WTC11 (cell line): ENCODE measurements at places on chromosomes 3 and 15. TPM values are rescaled to one million over a fixed set of nuclear protein-coding genes. Genes with fewer than 3 reads are reported as not detected.
A peak's percentile ranks its signal among the peaks of the same experiment; 100 is the strongest.

CDCP1 gene
- 13.4 to 14.6 TPM (median 13.5 TPM) in 3 replicates for total RNA-seq

GRCh38 chr15:92584105-92584504 is 71.5 kb downstream of the FAM174B start:
- no peak for DNase-seq

DNA sequence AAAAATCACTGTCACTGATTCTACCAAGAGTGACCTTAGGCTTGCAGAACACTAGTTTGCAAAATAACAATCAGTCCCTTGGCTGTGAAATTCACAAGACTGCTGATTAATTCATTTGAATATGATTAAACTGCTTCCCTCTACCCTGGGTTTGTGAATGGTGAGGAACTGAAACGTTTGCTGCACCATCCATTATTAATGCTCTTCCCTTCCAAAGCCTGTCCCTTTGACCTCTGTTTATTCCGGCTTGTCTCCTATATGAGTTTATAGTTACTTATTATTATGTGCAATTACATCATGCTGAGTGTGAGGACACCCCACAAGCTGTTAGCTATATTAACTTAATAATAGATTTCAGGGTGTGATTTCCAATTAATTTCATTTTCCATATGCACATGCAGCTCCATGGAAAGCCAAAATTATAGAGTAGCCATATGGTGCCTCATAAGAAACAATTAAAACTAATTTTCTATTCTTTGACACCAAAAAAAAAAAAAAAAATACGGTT is 96.5 kb downstream of the SUCLG2 start:
- DNase-seq: no peak

- no peak for DNase-seq
Observed at GRCh38 chr3:48112813-48113212, 75.4 kb downstream of the CDC25A start.

GRCh38 chr3:187648177-187648576 is 22.0 kb downstream of the SST start:
- DNase-seq: no peak

DNA sequence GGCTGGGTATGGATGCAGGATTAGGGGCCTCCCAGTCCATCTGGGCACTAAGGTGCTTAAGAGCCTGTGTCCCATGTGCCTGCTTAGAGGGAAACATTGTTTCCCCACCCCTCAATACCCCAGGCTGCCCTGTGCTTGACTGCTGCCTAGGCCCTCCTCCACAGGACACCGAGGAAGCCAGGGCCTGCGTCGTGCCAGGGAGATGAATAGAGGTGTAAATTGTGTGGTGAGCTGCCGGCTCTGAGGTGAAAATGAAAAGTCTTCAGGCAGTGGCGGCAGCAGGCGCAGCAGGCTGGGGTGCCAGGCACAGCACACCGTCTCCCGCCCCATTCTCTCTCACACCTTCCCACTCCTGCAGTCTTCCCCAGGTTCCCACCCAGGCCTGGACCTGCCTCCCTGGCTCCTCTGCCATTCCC is 13.9 kb upstream of the GRM2 start:
- no peak for DNase-seq

DNA sequence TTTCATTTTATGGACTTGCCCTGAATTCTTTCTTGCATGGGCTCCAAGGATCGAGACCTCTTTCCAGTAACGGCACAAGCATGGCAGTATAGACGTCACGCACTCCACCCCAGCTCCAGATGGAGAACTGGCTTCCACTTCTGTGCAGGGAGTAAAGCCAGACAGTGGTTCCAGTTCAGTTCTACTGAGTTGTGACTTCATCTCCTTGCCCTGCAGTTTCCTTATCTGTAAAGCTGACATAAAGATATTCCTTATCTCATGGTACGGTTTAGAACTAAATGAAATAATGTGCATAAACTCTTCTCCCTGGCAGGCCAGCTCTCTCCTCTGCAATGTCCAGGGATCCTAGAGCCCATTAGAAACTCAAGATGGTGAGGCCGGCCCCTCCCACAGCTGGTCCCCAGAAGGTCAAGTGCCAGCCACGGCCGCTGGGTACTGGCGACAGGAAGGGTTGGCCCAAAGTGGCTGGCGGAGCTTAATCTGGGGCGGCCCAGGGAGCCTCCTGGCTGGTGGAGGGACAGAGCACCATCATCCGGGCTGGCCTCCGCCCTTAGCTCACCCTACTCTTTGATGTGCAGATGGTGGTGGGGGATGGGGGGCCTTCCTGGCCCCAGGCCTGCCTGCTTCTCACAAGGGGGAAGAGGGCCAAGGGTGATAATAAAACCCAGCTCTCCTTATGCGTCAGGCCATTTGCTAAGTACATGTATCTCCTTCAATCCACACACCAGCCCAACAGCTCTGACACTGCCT is 7.2 kb downstream of the MESP2 start:
- DNase-seq: peak; percentile 54
